ENCODE measurements at places on chromosomes 2 and 18. TPM values are rescaled to one million over a fixed set of nuclear protein-coding genes. Genes with fewer than 3 reads are reported as not detected.
A peak's percentile ranks its signal among the peaks of the same experiment; 100 is the strongest.

GRCh38 chr2:8505311-8505920 is 176.4 kb upstream of the ID2 start:
- no peaks in the 10 kb centered on the region for H3K4me1 ChIP-seq
- H3K27me3 ChIP-seq = no peaks in the 10 kb centered on the region
- no peak overlapping the region for H3K27ac ChIP-seq
- no peak for DNase-seq

- H3K27me3 ChIP-seq = no peaks in the 10 kb centered on the region
- DNase-seq = no peak
- no peaks in the 10 kb centered on the region for H3K36me3 ChIP-seq
- H3K27ac ChIP-seq = peak overlapping the region; percentile 100
Measured at GRCh38 chr2:65227020-65227455, 593 bp upstream of the ACTR2 start.

The CYS1 gene
- total RNA-seq = not detected

GRCh38 chr2:156311976-156312375 is 20.5 kb downstream of the NR4A2 start:
- H3K27me3 ChIP-seq = no peaks in the 10 kb centered on the region
- H3K4me1 ChIP-seq = no peaks in the 10 kb centered on the region
- no peak for DNase-seq
- no peak overlapping the region for H3K27ac ChIP-seq
- H3K4me3 ChIP-seq = no peak overlapping the region
- no peaks in the 10 kb centered on the region for H3K36me3 ChIP-seq

- no peaks in the 10 kb centered on the region for H3K27me3 ChIP-seq
- DNase-seq = no peak
- H3K4me1 ChIP-seq = no peaks in the 10 kb centered on the region
- no peak overlapping the region for H3K4me3 ChIP-seq
- H3K27ac ChIP-seq = no peak overlapping the region
- H3K36me3 ChIP-seq = no peaks in the 10 kb centered on the region
Measured at GRCh38 chr2:12796657-12797056, 79.9 kb downstream of the TRIB2 start.

DNA sequence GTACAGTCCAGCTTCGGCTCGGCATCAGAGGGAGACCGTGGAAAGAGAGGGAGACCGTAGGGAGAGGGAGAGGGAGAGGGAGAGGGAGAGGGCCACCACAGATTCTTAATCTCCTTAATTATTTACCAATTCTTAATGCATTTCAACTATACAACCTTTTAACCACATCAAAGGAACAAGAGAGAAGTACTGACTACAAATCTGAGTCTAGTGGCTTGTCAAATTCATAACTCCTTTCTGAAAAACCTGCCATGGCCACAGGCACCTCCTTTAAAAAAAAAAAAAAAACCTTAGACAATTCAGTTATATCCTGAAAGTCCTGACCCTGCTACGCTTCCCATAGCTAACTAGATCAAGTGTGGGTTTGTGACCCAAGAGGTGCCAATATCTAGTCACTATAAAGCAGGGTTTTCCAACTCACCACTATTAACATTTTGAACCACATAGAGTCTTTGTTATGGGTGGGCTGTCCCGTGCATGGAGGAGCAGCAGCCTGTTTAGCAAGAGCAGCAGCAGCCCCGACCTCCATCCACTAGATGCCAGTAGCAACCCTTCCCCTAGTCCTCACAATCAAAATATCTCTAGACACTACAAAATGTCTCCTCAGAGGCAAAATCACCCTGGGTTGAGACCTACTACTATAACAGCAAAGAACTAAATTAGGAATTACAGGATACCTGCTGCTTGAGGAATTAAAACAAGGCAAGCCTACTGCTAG is 6.8 kb downstream of the ESCO1 start:
- peaks cover 35% of the 10 kb centered on the region for H3K4me1 ChIP-seq
- no peak for DNase-seq
- no peak overlapping the region for H3K27ac ChIP-seq
- H3K4me3 ChIP-seq = no peak overlapping the region
- H3K27me3 ChIP-seq = no peaks in the 10 kb centered on the region

The ECEL1 gene
- not detected for total RNA-seq

GRCh38 chr2:152120430-152120829 is 21.6 kb upstream of the CACNB4 start:
- H3K27ac ChIP-seq = no peak overlapping the region
- H3K27me3 ChIP-seq = no peaks in the 10 kb centered on the region
- no peaks in the 10 kb centered on the region for H3K4me1 ChIP-seq
- no peak for DNase-seq
- H3K4me3 ChIP-seq = no peak overlapping the region
- H3K36me3 ChIP-seq = no peaks in the 10 kb centered on the region

GRCh38 chr18:3075491-3075890 is 62.5 kb upstream of the LPIN2 start:
- H3K4me3 ChIP-seq = no peak overlapping the region
- DNase-seq = no peak
- no peaks in the 10 kb centered on the region for H3K4me1 ChIP-seq
- H3K36me3 ChIP-seq = no peaks in the 10 kb centered on the region
- H3K27ac ChIP-seq = no peak overlapping the region

GRCh38 chr2:29323961-29324360 is 208.7 kb downstream of the CLIP4 start:
- no peak overlapping the region for H3K27ac ChIP-seq
- no peaks in the 10 kb centered on the region for H3K36me3 ChIP-seq
- no peaks in the 10 kb centered on the region for H3K4me1 ChIP-seq
- H3K27me3 ChIP-seq = no peaks in the 10 kb centered on the region
- DNase-seq = no peak

GRCh38 chr2:96895746-96896651 is 26.1 kb upstream of the SEMA4C start:
- no peak overlapping the region for H3K27ac ChIP-seq
- DNase-seq = no peak
- peaks cover 47% of the 10 kb centered on the region for H3K4me1 ChIP-seq

DNA sequence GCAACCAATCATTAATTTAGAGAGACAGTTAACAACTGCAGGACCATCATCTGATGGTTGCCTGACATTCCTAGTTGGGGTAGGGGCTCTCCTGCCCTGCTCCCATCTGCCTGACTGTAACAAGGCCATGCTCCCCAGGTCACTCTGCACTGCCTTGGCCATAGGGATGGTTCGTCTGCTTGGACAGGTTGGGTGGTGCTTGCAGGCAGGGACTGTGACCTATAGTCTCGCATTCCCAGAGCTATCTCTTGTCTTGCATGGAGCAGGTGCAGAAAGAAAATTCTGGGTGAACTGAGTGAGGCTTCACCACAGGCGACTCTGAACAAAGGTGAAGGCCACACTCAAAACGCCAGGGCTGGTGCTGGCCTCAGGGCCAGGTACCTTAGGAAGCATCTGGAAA is 64.7 kb downstream of the EMILIN2 start:
- peaks cover 14% of the 10 kb centered on the region for H3K4me1 ChIP-seq
- peaks cover 24% of the 10 kb centered on the region for H3K36me3 ChIP-seq
- H3K4me3 ChIP-seq = no peak overlapping the region
- no peaks in the 10 kb centered on the region for H3K27me3 ChIP-seq
- no peak overlapping the region for H3K27ac ChIP-seq
- DNase-seq = no peak

The TMEM247 gene
- not detected for total RNA-seq

- H3K4me1 ChIP-seq = no peaks in the 10 kb centered on the region
- no peak overlapping the region for H3K27ac ChIP-seq
- no peaks in the 10 kb centered on the region for H3K36me3 ChIP-seq
Measured at GRCh38 chr18:24417480-24417879, 9.0 kb upstream of the IMPACT start.

The ZNF396 gene
- total RNA-seq = 7.3 TPM

GRCh38 chr2:8790739-8791162 is 46.7 kb downstream of the KIDINS220 start:
- DNase-seq = no peak
- H3K27me3 ChIP-seq = no peaks in the 10 kb centered on the region
- no peaks in the 10 kb centered on the region for H3K4me1 ChIP-seq
- no peak overlapping the region for H3K4me3 ChIP-seq
- peaks cover 32% of the 10 kb centered on the region for H3K36me3 ChIP-seq

The GREB1 gene
- 1.1 TPM for total RNA-seq

GRCh38 chr2:189599245-189599644 is 18.7 kb upstream of the SLC40A1 start:
- H3K4me3 ChIP-seq = no peak overlapping the region
- no peaks in the 10 kb centered on the region for H3K27me3 ChIP-seq
- DNase-seq = no peak
- no peak overlapping the region for H3K27ac ChIP-seq
- peaks cover 21% of the 10 kb centered on the region for H3K4me1 ChIP-seq

DNA sequence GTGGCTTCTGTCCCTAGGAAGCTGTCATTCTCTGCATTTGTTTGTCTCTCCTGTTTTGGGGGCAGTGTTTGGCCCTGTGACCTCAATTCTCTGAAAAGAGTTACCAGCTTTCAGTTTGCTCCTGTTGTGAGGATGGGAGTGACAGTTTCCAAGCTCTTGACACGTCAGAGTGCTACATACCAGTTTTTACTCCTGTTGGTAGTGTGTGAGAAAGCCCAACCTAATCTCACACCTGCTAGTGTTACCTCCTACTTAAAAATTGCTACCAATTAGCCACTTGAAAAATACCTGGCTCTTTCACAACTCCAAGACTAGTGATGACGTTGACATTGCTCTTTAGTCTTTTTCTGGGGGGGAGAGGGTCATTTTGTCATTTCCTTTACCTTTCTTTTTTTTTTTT is 14.1 kb downstream of the SKA1 start:
- no peak overlapping the region for H3K27ac ChIP-seq
- H3K27me3 ChIP-seq = no peaks in the 10 kb centered on the region
- H3K4me1 ChIP-seq = no peaks in the 10 kb centered on the region
- DNase-seq = no peak
- H3K4me3 ChIP-seq = no peak overlapping the region

DNA sequence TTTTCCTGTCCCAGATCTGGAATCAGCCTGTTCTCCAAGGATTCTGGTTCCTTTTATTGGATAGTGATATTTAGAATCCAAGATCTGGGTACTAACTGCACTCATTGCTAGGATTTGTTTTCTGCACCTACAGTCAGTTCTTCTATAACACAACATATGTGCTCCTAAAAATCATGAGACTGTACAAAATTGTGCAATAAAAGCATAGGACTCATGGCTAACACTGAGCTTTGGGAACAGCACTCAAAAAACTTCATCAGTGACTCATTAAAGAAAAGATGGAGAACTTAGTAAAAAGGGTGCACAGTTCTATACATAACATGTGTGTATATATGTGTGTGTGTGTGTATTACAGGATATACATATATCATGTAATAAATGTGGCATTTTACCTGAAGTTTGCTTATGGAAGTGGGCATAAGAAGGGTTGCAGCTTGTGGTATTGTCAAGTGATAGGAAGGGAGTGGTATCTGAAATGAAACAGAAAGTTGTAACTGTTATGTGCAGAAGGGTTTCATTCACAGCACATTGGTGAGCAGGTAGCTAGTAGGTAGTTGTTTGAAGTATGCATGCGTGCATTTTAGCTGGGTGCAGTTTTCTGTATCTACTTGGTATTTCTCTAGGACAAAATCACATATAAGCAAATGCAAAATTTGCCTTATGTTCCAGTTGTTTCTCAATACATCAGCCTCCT is 5.9 kb upstream of the SCYGR2 start:
- no peak overlapping the region for H3K27ac ChIP-seq
- no peaks in the 10 kb centered on the region for H3K36me3 ChIP-seq
- no peaks in the 10 kb centered on the region for H3K27me3 ChIP-seq
- no peak overlapping the region for H3K4me3 ChIP-seq

- no peaks in the 10 kb centered on the region for H3K4me1 ChIP-seq
- no peak for DNase-seq
- no peaks in the 10 kb centered on the region for H3K36me3 ChIP-seq
- no peaks in the 10 kb centered on the region for H3K27me3 ChIP-seq
- no peak overlapping the region for H3K4me3 ChIP-seq
- no peak overlapping the region for H3K27ac ChIP-seq
Measured at GRCh38 chr2:240766072-240766471, 53.9 kb downstream of the KIF1A start.

GRCh38 chr18:23671564-23671963 is 8.9 kb upstream of the ANKRD29 start:
- no peak overlapping the region for H3K27ac ChIP-seq
- no peaks in the 10 kb centered on the region for H3K36me3 ChIP-seq
- no peak for DNase-seq
- H3K4me3 ChIP-seq = no peak overlapping the region
- H3K4me1 ChIP-seq = no peaks in the 10 kb centered on the region

GRCh38 chr2:237383991-237384671 is 29.8 kb downstream of the COL6A3 start:
- no peaks in the 10 kb centered on the region for H3K36me3 ChIP-seq
- H3K4me1 ChIP-seq = no peaks in the 10 kb centered on the region
- no peak overlapping the region for H3K4me3 ChIP-seq

- H3K36me3 ChIP-seq = no peaks in the 10 kb centered on the region
- no peak overlapping the region for H3K4me3 ChIP-seq
- no peaks in the 10 kb centered on the region for H3K4me1 ChIP-seq
- no peak overlapping the region for H3K27ac ChIP-seq
- H3K27me3 ChIP-seq = no peaks in the 10 kb centered on the region
- no peak for DNase-seq
Measured at GRCh38 chr2:149744865-149745264, 157.3 kb upstream of the MMADHC start.

The AQP12B gene
- not detected for total RNA-seq

The GYPC gene
- total RNA-seq = 80.8 TPM

DNA sequence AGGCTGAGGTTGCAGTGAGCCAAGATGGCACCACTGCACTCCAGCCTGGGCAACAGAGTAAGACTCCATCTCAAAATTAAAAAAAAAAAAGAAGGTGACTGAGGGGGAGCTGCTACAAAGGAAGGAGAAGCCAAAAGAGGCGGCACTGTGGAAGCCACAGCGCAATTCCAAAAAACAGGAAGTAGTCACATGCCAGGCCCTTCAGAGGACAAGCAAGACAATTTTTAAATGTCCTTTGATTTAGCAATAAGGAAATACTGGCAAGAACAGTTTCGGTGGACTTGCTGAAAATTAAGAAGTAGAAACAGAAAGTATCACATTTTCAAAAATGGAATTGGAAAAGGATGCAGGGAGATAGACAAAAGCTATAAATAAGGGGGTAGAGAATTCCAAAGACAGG is 122.8 kb downstream of the OSBPL1A start:
- no peaks in the 10 kb centered on the region for H3K27me3 ChIP-seq
- H3K4me3 ChIP-seq = no peak overlapping the region
- DNase-seq = no peak
- H3K36me3 ChIP-seq = no peaks in the 10 kb centered on the region
- H3K4me1 ChIP-seq = peaks cover 5% of the 10 kb centered on the region

The ITGB6 gene
- not detected for total RNA-seq

The KYNU gene
- 1.3 TPM for total RNA-seq

Data from CD4-positive, alpha-beta memory T cell (primary cell).